Placental pericyte (primary cell): ENCODE measurements at places on chromosomes 11 and 22. TPM values are rescaled to one million over a fixed set of nuclear protein-coding genes. Genes with fewer than 3 reads are reported as not detected.

Gene OSM
- total RNA-seq: not detected in 2 replicates

Gene PATE4
- total RNA-seq: not detected in 2 replicates

Gene CEP164
- total RNA-seq: 32.6 and 46.7 TPM in 2 replicates

Gene VWCE
- total RNA-seq: 1.1 TPM in 2 replicates

Gene SYCE3
- total RNA-seq: not detected in 2 replicates

Gene MFNG
- total RNA-seq: 0.43 TPM in 1 of 2 replicates, not detected in the other

Gene KRTAP5-1
- not detected in 2 replicates for total RNA-seq

Gene SEZ6L
- total RNA-seq: not detected in 2 replicates

Gene MUC6
- not detected in 2 replicates for total RNA-seq

Gene SLC17A6
- not detected in 2 replicates for total RNA-seq

Gene ZDHHC5
- total RNA-seq: 56.7 and 77.9 TPM in 2 replicates

Gene OR52J3
- not detected in 2 replicates for total RNA-seq

Gene GALNT18
- total RNA-seq: 0.88 and 1.4 TPM in 2 replicates

Gene IFITM10
- 0.22 and 0.43 TPM in 2 replicates for total RNA-seq

Gene CHCHD10
- total RNA-seq: 2.2 and 3.1 TPM in 2 replicates

Gene MS4A10
- total RNA-seq: not detected in 2 replicates

Gene CCDC188
- 0.14 TPM in 1 of 2 replicates, not detected in the other for total RNA-seq

Gene CASP5
- 1.5 TPM in 1 of 2 replicates, not detected in the other for total RNA-seq

Gene MOV10L1
- 5.5 and 5.7 TPM in 2 replicates for total RNA-seq

Gene KRTAP5-11
- not detected in 2 replicates for total RNA-seq

Gene FAM83F
- total RNA-seq: under 0.01 TPM in 1 of 2 replicates, not detected in the other

Gene ANO1
- 1.3 TPM in 1 of 2 replicates, not detected in the other for total RNA-seq

Gene C11orf91
- total RNA-seq: 0.14 TPM in 1 of 2 replicates, not detected in the other

Gene SMTN
- 29.5 and 257 TPM in 2 replicates for total RNA-seq

Gene FREY1
- 0.72 and 0.88 TPM in 2 replicates for total RNA-seq

Gene KRTAP5-7
- total RNA-seq: not detected in 2 replicates

Gene FOLH1
- total RNA-seq: 0.29 TPM in 1 of 2 replicates, not detected in the other
